Hepatocyte (in vitro differentiated cells): ENCODE measurements at places on chromosomes 16 and 17. TPM values are rescaled to one million over a fixed set of nuclear protein-coding genes. Genes with fewer than 3 reads are reported as not detected.

- H3K4me3 ChIP-seq = no peak overlapping the region
- DNase-seq = no peak
- no peaks in the 10 kb centered on the region for H3K27me3 ChIP-seq
- no peak overlapping the region for H3K27ac ChIP-seq
- no peaks in the 10 kb centered on the region for H3K36me3 ChIP-seq
These were observed 197.9 kb downstream of the HS3ST3B1 start for GRCh38 chr17:14498812-14499211.

DNA sequence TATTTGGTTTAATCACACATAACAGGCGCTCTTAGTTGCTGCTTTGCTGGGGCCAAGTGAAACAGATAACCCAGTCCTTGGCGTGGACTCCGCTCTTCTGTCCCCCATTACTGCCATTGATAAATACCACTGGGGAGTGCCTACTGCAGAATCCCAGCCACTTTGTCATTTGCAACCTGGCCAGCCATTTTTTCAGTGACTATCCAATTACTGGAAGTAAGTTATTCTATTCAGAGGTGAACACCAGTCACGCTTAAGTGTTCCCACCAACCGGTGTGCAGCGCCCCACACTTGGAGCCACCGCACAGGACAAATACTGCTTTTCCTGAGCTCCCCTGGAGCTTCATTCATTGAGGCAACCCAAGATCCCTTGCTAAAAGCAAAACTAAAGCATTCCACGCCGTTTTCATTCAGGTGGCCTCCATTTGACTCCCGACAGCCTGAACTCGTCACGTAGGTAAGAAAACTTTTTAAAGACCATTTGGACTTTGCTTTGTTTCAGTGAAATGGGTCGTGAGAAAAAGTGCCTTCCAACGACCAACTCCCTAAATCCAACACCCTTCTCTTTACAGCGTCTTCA, 1.8 kb downstream of the USP7 start:
- H3K4me1 ChIP-seq = peaks cover 52% of the 10 kb centered on the region
- no peaks in the 10 kb centered on the region for H3K27me3 ChIP-seq
- peak overlapping the region; percentile 81 for H3K27ac ChIP-seq
- peak overlapping the region; percentile 53 for H3K4me3 ChIP-seq
- no peak for DNase-seq

DNA sequence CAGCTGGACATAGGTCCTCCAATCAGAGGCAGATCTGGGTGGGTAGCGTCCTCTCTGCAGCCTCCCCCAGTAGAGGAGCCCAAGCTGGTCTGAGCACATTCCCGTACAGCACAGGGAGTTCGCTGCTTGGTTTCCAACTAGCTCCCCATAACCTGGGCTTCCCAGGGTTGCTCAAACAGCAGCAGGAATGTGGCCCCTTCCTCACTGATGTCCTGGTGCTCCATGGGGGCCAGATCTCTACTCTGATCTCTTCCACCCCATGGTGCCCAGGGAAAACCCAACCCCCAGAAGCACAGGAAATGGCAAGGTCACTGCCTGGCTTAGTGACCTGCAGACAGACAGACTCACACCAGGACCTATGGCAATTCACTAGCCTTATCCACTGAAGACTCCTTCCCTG, 11.1 kb upstream of the MMP2 start:
- no peaks in the 10 kb centered on the region for H3K27me3 ChIP-seq
- H3K4me3 ChIP-seq = no peak overlapping the region
- H3K4me1 ChIP-seq = no peaks in the 10 kb centered on the region
- H3K27ac ChIP-seq = no peak overlapping the region
- no peak for DNase-seq

DNA sequence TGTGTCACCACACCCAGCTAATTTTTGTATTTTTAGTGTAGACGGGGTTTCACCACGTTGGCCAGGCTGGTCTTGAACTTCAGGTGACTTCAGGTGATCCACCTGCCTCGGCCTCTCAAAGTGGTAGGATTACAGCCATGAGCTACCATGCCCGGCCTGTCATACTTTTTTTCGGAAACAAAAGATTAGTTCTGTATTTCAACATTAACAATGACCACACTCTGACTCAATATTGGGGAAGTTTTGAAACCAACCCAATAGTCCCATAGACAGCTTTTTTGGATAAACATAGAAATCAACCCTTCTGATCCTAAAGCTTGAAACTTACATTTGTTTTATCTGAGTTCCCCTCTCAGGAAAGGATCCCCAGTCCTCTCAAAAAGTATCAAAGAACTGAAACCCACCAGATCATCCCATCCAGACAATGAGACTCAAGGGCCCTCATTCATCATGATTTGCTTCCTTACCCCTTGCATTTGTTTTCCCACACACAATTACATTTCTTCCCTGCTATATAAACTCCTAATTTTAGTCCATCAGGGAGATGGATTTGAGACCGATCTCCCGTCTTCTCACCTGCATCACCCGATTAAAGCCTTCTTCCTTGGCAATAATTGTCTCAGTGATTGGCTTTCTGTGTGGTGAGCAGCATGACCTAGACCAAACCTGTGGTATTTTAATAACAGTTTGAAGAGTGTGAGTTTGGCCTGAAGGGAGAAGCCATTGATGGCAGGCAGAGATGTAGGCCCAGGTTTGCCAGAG, 7.2 kb upstream of the AGRP start:
- no peak for DNase-seq
- no peaks in the 10 kb centered on the region for H3K36me3 ChIP-seq
- H3K4me1 ChIP-seq = peaks cover 10% of the 10 kb centered on the region

- H3K4me3 ChIP-seq = no peak overlapping the region
- no peak overlapping the region for H3K27ac ChIP-seq
- peaks cover 22% of the 10 kb centered on the region for H3K4me1 ChIP-seq
- H3K27me3 ChIP-seq = no peaks in the 10 kb centered on the region
- no peak for DNase-seq
- H3K36me3 ChIP-seq = no peaks in the 10 kb centered on the region
These were observed 62.4 kb upstream of the MED9 start for GRCh38 chr17:17414341-17414805.

- H3K27me3 ChIP-seq = no peaks in the 10 kb centered on the region
- no peak overlapping the region for H3K4me3 ChIP-seq
- H3K36me3 ChIP-seq = no peaks in the 10 kb centered on the region
- peak overlapping the region; percentile 14 for H3K27ac ChIP-seq
- DNase-seq = peak; percentile 43
- peaks cover 16% of the 10 kb centered on the region for H3K4me1 ChIP-seq
These were observed 9.2 kb downstream of the ATP6V0A1 start for GRCh38 chr17:42467889-42468288.

The IL34 gene
- total RNA-seq = 2.2 TPM in 2 replicates

The KRTAP3-2 gene
- total RNA-seq = not detected in 2 replicates

The FAM171A2 gene
- total RNA-seq = 12.8 and 13.9 TPM in 2 replicates
